ENCODE measurements at places on chromosomes 16 and 17.

DNA sequence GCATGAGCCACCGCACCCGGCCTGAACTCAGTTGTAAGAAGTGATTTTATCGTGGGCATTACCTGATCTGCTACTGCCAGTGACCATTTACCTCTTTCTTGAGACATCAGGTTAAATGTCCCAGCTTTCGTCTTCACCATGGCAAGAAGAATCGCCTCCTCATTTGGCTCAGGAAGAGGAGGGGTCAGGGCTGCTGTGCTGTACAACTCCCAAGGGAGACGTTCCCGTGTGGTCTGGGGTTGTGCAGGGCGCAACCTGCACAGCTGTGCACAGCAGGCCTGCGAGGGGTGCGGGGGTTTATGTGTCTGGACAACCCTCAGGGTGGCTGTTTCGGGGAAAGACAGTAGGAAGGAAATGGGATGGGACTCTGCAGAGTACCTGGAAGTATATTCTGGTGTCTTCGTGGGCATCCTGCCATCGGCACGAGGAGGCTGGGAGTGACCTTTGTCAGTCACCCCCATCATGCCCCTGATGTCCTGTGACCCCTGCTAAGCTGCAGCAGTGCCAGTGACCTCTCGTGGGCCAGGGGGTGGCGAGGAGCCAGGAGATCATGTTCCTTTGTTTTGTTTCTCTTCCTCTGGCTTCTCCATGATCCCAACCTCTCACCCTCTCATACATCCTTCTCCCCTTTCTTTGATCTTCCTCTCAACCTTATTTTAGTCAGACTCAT, 27.3 kb downstream of the CIBAR2 start:
- DNase-seq, result no peak

- DNase-seq, result no peak
Observed at GRCh38 chr16:88647178-88648070, 3.4 kb downstream of the CYBA start.

DNA sequence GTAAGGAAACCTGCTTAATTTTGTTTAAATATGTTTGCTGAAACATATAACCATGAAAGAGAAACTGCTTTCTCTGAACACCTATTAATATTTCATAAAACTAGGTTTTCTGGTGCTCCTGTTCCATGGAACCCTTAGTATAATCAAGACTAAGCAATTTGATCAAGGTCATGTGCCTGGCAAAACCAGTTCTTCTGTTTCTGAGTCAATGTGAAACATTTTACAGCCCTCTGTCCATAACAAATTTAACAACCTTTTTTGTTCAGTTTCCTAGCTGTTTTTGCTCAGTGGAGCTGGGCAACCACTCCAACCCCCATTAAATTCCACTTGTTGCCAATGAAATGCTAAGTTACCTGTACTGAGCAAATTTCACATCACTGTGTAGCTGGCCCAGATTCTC, 344.0 kb downstream of the CA10 start:
- no peak for DNase-seq

DNA sequence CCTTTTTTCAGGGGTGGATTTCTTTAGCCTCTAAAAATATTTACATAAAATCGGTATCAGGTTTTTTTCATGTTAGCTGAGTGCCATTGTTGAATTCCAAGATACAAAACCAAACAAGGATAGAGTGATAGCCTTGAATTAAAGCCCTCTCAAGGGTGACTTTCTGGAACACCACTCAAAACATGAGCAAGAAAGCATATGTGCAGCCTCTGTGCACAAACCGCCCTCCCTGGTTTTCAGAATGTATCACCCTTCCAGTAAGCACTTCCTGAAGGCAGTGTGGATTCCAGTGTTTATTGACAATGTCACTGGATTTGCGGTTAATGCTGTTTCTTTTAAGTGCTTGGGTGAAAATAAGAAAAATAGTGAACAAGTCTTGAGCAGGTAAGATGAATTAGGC, 597.7 kb downstream of the TMEM114 start:
- DNase-seq, result no peak

DNA sequence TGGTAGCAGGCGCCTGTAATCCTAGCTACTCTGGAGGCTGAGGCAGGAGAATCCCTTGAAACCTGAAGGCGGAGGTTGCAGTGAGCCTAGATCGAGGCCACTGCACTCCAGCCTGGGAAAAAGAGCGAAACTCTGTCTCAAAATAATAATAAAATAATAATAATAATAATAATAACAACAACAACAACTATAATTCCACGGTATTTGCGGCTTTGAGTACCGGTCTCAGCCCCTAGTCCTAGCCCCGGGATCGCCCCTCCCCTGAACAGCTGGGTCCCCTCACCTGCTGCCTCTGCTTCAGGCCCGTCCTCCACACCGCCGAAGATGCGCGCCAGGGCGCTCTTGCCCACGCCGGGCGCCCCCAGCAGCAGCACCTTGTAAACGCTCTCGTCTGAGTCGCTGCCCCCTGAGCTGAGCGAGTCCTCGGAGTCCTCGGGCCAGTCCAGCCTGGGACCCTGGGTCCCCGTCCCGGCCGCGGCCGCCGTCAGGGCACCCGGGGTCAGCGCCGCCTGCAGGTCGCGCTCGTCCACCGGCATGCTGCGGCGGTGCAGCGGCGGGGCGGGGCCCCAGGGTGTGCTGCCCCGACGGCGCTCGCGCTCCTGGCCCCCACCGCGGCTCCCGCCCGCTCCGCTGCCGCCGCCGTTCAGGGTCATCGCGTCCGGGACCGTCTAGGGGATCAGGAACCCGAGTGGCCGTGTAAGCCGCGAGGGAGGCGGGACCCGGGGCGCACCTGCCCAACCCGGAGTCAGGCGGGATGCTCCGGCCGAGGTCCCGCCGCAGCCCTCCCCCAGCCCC, 611 bp downstream of the RRAD start:
- DNase-seq, result peak; percentile 30

Measured in activated CD4-positive, alpha-beta T cell treated with anti-CD3 and anti-CD28 coated beads, Interleukin-2, amount 50 U/mL, for 16 hours (primary cell).